ENCODE measurements at places on chromosomes 4 and X.

DNA sequence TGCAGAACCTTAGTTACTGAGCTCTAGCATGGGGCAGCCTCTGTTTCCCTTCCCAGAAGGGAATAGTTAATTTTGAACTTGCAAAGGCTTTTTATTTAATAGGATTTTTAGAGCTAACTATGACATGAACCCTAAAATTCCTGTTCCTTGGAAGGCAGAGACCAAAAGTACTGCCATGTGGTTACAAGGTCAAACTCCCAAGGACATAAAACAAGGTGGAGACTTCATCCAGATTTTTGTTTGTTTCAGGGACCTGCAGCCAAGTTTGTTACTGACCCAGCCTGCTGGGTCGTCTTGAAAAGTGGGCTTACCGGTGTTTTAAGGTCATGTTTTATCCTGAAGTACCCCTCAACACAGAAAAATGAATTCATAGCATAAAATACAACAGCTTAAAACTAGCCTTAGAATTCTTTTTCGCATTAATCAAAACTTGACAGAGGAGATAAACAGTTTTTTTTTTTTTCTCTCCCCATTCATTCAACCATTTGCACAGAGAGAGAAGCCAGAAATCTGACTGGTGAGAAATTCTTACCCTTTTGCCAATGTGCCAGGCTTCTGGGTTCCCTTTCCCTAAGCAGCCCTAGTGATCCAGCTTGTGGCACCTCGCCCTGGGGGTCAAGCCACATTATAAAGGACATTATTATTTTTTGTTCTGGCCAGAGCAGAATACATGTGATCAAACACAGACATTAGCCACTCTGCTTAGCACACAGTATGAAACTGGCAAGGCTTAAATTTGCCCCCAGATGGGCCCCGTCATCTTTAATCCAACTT is 21.5 kb upstream of the GRPEL1 start:
- DNase-seq = no peak
- peaks cover 55% of the 10 kb centered on the region for H3K27me3 ChIP-seq
- H3K36me3 ChIP-seq = no peaks in the 10 kb centered on the region

GRCh38 chr4:121192013-121192412 is 27.9 kb upstream of the TNIP3 start:
- peak overlapping the region; percentile 62 for H3K27ac ChIP-seq
- no peaks in the 10 kb centered on the region for H3K27me3 ChIP-seq
- no peak for DNase-seq
- H3K4me3 ChIP-seq = peak overlapping the region; percentile 43

DNA sequence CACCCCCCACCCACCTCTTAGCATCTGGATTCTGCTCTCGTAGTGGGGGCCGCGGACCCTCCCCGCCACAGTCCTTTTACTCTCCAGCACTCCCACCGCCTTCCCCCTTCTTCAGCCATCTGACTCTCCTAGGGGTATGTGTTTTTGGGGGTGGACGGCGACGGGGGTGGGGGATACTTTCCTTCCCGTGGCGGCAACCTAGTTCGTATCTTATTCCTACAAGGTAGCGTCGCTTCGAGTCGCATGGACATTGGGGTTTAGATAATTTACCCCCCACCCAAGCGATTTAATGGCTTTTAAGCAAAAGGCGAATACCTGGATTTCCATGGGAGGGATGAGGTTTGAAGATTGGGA is 1.3 kb upstream of the BCORL1 start:
- peaks cover 30% of the 10 kb centered on the region for H3K27me3 ChIP-seq
- peaks cover 29% of the 10 kb centered on the region for H3K4me1 ChIP-seq
- H3K36me3 ChIP-seq = no peaks in the 10 kb centered on the region
- no peak overlapping the region for H3K27ac ChIP-seq
- no peak for DNase-seq

DNA sequence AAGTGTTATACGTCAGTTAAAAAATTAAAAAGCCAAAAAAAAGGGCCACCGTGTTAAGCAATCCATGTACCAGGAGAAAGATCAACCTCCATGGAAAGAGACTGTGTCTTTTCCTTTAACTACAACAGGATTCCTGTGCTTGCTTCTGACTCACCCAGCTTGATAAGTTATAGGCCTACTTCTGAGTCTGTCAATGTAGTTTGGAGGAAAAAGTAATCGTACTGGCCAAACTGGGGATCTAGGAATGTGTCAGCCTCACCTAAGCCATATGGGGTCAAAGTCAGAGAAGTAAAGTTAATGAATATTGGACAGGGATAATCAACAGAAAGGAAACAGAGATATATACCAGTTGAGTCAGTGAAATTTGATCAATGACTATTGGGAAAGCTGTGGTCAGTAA is 470.8 kb upstream of the SLIT2 start:
- H3K27me3 ChIP-seq = no peaks in the 10 kb centered on the region
- no peak overlapping the region for H3K4me3 ChIP-seq
- no peaks in the 10 kb centered on the region for H3K36me3 ChIP-seq
- no peak overlapping the region for H3K27ac ChIP-seq
- DNase-seq = no peak

- no peak overlapping the region for H3K4me3 ChIP-seq
- DNase-seq = no peak
- peaks cover 16% of the 10 kb centered on the region for H3K27me3 ChIP-seq
- H3K27ac ChIP-seq = no peak overlapping the region
- H3K36me3 ChIP-seq = no peaks in the 10 kb centered on the region
Measured at GRCh38 chr4:184348311-184349233, 125.8 kb downstream of the IRF2 start.

- peaks cover 12% of the 10 kb centered on the region for H3K4me1 ChIP-seq
- no peak for DNase-seq
- H3K36me3 ChIP-seq = no peaks in the 10 kb centered on the region
- H3K4me3 ChIP-seq = no peak overlapping the region
Measured at GRCh38 chrX:65589304-65589703, 54.7 kb upstream of the LAS1L start.

- H3K4me1 ChIP-seq = no peaks in the 10 kb centered on the region
- DNase-seq = no peak
- H3K36me3 ChIP-seq = no peaks in the 10 kb centered on the region
- no peak overlapping the region for H3K4me3 ChIP-seq
- no peaks in the 10 kb centered on the region for H3K27me3 ChIP-seq
Measured at GRCh38 chr4:71288875-71289274, 49.9 kb upstream of the SLC4A4 start.

- no peak for DNase-seq
- no peak overlapping the region for H3K4me3 ChIP-seq
- peaks cover 9% of the 10 kb centered on the region for H3K4me1 ChIP-seq
- H3K27me3 ChIP-seq = no peaks in the 10 kb centered on the region
- H3K27ac ChIP-seq = no peak overlapping the region
- H3K36me3 ChIP-seq = peaks cover 44% of the 10 kb centered on the region
Measured at GRCh38 chr4:38831653-38832052, 25.0 kb downstream of the TLR6 start.

DNA sequence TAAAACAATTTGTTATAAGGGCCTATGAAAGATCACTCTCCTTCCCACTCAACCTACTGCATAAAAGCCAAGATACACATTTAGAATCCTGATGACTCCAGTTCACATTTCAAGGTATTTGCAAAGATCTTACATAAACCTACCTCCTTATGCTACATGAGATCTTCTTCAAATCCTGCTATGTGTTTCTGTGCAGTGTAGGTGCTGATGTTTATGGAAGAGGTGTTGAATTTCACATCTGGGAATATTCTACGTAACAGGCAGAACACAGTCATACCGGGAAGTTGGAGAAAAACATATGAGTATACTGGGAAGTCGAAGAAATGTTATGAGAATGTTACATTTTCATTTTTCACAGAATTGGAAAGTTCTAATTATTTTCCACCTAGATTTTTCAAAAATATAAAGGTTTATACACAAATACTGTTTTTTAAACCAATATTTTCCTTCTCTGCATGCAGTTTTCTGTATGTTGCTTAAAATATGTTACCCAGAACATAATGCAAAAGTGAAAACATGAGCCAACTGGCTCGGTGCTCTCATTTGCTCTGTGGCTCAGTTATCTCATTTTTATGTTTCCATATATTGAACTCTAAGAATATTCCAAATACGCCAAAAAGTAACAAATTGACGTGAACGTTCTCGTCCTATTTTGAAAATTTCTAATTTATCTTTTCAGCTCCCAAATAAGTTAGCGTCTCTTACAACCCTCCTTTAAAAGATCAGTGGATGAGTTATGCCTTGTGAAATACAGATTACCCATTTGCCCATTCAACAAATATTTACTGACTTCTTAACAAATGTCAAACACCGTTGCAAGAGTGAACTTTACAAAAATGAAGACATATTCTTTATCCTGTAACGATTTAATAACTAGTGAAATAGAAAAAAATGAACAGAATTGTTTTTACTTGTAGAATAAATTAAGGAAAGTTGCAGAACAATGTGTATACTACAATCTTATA is 899.3 kb downstream of the STIM2 start:
- H3K36me3 ChIP-seq = no peaks in the 10 kb centered on the region
- H3K27ac ChIP-seq = no peak overlapping the region
- no peak for DNase-seq
- H3K27me3 ChIP-seq = no peaks in the 10 kb centered on the region

DNA sequence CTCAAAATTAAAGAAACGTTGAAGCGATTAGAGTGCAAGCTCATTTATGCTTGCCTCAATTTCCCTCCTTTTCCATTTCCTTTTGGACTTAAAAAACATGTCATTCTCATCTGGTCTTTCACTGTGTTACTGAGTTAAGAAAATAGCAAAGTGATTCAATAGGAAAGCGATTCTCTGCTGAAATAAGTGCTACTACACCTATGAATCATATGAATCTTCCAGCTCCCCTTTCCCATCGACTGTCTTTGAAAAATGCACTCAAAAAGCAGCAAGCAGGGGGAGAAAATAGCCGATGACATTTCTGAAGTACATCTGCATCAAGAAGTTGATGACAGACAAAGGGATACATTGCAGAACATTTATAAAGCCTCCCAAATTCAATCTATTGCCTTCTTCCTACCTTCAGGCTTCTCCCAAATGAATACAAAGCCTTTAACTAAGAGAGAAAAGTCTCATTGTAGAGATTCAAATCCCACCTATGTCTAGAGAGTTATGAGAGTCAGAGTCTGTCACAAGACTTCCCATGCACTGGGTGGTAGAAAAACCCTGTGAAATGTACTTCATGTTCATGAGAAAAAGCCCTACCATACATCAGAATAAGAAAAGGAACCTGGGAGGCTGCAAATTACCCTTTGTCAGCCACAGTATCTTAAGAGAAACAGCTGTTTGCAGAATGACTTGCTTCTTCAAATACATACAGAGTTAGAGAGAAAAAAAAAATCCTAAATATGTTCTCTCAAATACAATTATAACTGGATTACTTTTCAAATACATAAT is 78.9 kb downstream of the MBNL3 start:
- peaks cover 6% of the 10 kb centered on the region for H3K36me3 ChIP-seq
- no peaks in the 10 kb centered on the region for H3K4me1 ChIP-seq
- H3K4me3 ChIP-seq = no peak overlapping the region
- H3K27ac ChIP-seq = no peak overlapping the region
- no peaks in the 10 kb centered on the region for H3K27me3 ChIP-seq
- DNase-seq = no peak

DNA sequence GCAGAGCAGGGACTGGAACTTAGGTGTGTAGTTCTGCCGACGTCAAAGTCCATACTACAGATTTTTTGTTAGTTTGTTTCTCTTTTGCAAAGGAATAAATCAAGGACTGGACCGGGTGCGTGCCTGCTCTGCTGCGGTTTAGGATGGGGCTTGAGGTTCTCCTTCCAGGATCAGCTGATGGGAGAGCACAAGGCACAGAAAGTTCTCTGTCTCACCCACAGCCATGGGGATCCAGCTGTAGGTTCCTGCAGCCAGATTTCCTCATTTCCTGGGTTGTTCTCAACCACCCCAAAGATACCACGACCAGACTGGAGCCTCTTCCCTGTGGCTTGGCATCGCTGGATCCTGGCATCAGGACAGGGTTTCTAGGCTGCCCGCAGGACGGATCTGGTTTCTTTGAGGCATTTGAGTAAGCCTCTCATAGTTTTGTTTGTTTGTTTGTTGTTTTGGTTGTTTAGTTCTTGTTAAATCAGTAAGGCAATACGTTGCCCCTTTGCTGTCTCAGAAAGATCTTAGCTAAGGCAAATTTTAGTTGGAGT is 789 bp upstream of the SRPX start:
- peaks cover 53% of the 10 kb centered on the region for H3K27me3 ChIP-seq
- DNase-seq = no peak
- no peak overlapping the region for H3K27ac ChIP-seq
- H3K4me1 ChIP-seq = peaks cover 6% of the 10 kb centered on the region
- no peaks in the 10 kb centered on the region for H3K36me3 ChIP-seq

GRCh38 chr4:78901882-78902281 is 37.4 kb downstream of the PAQR3 start:
- H3K27ac ChIP-seq = no peak overlapping the region
- H3K4me1 ChIP-seq = no peaks in the 10 kb centered on the region
- no peaks in the 10 kb centered on the region for H3K27me3 ChIP-seq
- no peak for DNase-seq

DNA sequence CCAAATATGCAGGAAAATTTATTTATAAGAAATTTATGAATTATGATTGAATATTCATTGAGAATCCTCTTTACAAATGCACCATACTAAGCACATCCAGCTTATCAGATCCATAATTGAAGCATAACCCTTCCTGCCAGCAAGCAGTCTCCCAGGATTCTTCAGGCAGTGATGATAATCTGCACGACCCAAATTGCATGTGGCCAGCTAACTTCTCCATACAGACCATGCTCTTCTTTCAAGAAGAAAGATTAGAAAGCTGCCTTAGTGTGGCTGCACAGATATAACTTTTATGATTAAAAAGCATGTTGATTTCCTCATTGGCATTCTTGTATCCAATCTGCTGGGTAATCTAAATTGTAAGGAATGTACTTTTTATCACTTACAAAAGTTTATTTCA is 3.3 kb upstream of the CBR4 start:
- H3K4me1 ChIP-seq = peaks cover 23% of the 10 kb centered on the region
- no peak for DNase-seq
- no peak overlapping the region for H3K27ac ChIP-seq
- H3K4me3 ChIP-seq = no peak overlapping the region
- H3K27me3 ChIP-seq = peaks cover 12% of the 10 kb centered on the region
- H3K36me3 ChIP-seq = no peaks in the 10 kb centered on the region

GRCh38 chr4:10024303-10024702 is 3.0 kb upstream of the SLC2A9 start:
- no peaks in the 10 kb centered on the region for H3K36me3 ChIP-seq
- H3K27me3 ChIP-seq = peaks cover 51% of the 10 kb centered on the region
- H3K4me3 ChIP-seq = no peak overlapping the region
- no peak for DNase-seq
- H3K4me1 ChIP-seq = peaks cover 9% of the 10 kb centered on the region

GRCh38 chr4:159922119-159922518 is 819.2 kb downstream of the RAPGEF2 start:
- DNase-seq = no peak
- H3K4me3 ChIP-seq = no peak overlapping the region
- H3K27me3 ChIP-seq = no peaks in the 10 kb centered on the region
- no peak overlapping the region for H3K27ac ChIP-seq
- H3K4me1 ChIP-seq = no peaks in the 10 kb centered on the region

- peaks cover 33% of the 10 kb centered on the region for H3K36me3 ChIP-seq
- DNase-seq = no peak
- H3K4me3 ChIP-seq = no peak overlapping the region
Measured at GRCh38 chr4:148057984-148058859, 326.3 kb downstream of the ARHGAP10 start.

Measured in activated naive CD4-positive, alpha-beta T cell treated with anti-CD3 and anti-CD28 coated beads, Interleukin-2, amount 10 ng/mL, durations not matched to agents 7 days and 5 days (primary cell).